Mucosa of gallbladder (tissue), 1 donor: ENCODE measurements at places on chromosomes 11 and 22. TPM values are rescaled to one million over a fixed set of nuclear protein-coding genes. Genes with fewer than 3 reads are reported as not detected.

The OR52A1 gene
- not detected for total RNA-seq

The TH gene
- 2.1 TPM for total RNA-seq

The IRAG1 gene
- 112 TPM for total RNA-seq

The CLDN5 gene
- total RNA-seq = 27.5 TPM

The PHF21B gene
- total RNA-seq = 0.63 TPM

The OR6A2 gene
- 0.06 TPM for total RNA-seq

The THRSP gene
- total RNA-seq = not detected

The AMPD3 gene
- 17.6 TPM for total RNA-seq

The FOLR2 gene
- total RNA-seq = 18.9 TPM

The NAALADL1 gene
- 10.4 TPM for total RNA-seq

The PANX3 gene
- total RNA-seq = not detected

The TIGD3 gene
- total RNA-seq = 0.29 TPM

The SLC43A3 gene
- total RNA-seq = 39.5 TPM

The KRTAP5-8 gene
- not detected for total RNA-seq

The PHOX2A gene
- 0.14 TPM for total RNA-seq

The PNPLA5 gene
- not detected for total RNA-seq

The OR2AG2 gene
- total RNA-seq = not detected

The LYVE1 gene
- 19.7 TPM for total RNA-seq
